Foreskin melanocyte (primary cell): ENCODE measurements at places on chromosomes 2 and 18.

DNA sequence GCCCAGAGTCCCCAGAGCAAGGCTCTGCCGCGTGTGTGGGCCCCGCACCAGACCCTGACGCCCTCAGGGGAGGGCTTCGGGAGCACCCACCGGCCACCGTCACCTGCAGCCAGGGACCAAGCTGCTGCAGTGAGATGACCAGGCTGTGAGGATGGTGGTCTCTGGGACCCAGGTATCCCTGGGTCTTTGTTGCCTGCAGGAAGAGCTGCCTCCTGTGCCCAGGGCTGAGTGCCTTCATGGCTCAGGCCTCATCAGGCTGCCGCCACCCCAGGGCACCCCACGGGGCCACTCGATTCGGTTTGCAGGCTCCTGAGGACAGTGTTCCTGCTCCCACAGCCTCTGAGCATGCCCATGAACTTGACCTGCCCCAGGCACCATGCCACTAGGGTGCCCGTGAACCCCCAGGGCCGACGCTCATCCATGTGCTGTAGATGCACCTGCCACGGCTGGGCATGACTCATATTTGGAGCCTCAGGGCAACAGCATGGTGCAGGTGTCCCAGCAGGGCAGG lies 109.8 kb downstream of the FAM210A start:
- no peak for DNase-seq

GRCh38 chr2:168346725-168347477 lies 99.5 kb upstream of the STK39 start:
- DNase-seq = peak; percentile 47

GRCh38 chr2:624096-624495 lies 53.1 kb downstream of the TMEM18 start:
- DNase-seq = no peak

DNA sequence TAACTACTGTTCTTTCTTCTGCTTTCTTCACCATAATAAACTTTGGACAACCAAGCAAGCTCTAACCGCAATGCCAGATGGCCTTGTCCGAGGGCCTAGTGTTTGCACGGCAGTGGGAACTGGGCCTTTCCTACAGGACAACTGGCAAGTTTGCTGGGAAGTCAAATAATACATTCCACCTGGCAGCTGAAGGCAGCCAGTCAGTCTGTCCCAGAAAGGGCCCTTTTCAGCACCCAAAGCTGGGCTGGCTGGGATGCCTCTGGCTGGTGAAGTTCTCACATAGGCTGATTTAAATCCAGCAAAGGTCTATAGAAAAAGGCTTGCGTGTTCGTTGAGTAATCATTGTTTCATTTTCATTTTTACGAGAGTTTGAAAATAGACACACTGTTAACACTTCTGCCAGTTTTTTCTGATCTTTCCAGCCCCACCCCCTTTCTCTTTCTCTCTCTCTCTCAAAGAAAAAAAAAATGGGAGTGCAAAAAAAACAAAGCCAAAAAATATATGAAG lies 110.0 kb upstream of the EPAS1 start:
- peak; percentile 57 for DNase-seq

DNA sequence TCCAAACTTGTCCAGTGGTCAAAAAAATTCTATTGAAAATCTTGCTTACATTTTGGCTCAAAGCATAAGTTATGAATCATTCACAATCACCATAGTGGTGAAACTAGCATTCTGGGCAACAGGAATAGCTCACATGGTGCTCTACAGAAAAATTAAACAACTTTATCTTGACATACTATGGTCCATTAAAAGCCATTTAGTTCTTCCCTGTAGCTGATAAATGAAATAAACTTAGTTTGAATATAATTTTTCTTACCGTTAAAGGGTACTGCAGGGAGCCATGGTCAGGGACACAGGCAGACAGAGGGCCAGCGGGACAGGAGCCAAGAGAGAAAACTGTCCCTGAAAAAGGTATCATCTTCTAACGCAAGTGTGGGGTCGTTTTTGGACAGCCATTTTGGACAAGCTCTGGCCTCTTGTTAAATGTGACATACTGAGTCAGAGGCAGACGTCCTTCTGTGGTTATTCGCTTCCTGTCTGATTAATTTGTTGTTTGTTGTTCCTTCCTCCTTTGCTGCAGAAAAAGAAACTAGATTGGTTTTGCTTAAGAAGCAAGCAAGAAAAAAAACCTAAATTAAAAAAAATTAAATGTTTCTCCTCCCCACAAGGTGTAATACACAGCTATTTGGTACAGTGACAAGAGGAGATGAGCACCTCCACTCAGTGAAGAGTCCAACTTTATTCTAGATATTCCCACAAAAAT lies at the start of gene WIPF1:
Gene WIPF1, minus strand, starts transcription at position 460 of the 703 bp plus-strand sequence. CDS start 12,231 bp downstream, outside the sequence.
- peak; percentile 75 for DNase-seq

GRCh38 chr18:13429016-13429415 lies 210.5 kb downstream of the LDLRAD4 start:
- DNase-seq = no peak

DNA sequence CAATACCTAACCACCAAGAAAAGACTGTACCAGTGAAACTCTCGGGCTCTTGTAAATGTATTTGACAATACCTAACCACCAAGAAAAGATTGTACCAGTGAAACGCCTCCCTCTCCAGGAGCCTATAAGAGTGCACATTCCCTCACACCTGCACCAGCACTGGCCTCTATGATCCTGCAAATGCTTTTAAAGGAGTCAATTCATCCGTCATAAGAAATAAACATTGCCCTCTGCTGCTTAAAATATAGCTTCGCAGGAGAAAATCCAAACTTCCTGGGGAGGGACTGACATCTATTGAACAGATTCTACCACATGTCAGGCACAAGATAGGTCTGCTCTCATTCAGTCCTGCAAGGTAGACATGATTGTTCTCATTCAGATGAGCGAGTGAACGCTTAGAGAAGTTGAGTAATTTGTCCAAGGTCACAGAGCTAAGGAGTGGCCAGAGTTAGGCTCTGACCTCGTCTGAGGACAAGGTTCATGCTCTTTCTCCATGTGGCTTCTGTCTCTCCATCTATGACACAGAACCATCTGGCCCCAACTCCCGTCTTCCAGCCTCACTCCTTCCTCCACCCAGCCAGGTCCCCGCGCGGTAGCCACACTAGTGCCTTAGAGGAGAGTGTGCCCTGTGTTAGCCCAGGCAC lies 38.7 kb downstream of the MCFD2 start:
- DNase-seq = peak; percentile 45

DNA sequence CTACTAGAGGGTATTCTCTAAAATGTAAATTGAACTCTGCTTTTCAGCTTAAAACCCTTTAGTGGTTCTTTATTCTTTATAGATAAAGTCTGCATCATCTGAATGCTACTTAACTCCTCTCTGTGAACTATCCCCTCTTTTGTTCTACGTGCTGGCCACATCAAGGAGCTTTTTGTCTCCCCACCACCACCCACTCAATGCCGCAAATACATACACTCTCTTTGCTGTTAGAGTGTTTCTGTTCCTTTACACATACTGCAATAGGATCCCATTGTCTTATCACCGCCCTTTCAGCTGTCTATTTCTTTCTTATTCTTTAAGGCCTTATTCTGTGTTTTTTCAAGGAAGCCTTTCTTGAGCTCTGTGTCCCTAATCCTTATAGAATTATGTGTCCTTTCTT lies 83.3 kb downstream of the EML4 start:
- DNase-seq = peak; percentile 81

- no peak for DNase-seq
Observed at GRCh38 chr2:127080226-127080937, 26.6 kb downstream of the BIN1 start.

DNA sequence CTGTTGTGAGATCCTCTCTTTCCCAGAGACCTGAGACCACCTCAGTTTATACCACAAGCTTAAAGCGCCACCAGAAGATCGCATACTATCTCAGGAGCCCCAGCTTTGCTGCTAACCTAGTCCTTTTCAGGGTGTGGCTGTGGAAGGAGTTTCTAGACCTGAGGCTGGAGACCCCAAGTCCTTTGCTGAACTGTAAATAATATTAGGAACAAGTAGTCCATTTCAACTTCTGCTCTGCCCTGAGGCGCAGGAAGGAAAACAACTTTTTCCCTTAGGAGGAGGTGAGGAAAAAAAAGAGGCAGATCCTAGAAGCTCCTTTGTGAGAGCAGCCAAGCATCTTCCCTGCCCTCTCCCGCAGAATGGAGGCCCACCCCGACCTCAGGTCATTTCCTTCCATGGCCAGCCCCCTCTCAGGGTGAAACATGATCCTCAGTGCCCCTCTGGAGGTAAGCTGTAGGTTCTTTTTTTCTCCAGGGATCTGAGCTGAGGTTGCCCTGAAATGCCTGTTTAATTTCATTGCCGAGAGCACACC lies 122.8 kb upstream of the LGALSL start:
- DNase-seq = no peak

GRCh38 chr2:65049010-65049639 lies 7.1 kb upstream of the CEP68 start:
- no peak for DNase-seq

- DNase-seq = no peak
Observed at GRCh38 chr18:23135550-23136325, 453 bp downstream of the CABLES1 start.

DNA sequence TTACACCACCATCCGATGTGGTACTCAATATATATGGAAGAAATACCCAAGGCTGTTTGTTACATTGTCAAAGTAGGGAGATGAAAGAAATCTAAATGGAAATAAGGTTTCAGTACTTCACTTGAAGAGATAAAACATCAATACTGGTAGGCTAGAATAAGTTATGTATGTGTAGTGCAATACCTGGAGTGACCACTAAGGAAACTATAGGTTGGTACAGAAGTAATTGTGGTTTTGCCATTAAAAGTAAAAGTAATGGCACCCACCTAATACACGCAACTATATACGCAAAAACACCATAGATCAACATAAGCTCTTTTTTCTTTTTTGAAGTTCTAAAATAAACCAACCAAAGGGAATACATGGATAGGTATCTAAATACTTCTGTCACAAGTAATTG lies 143.2 kb upstream of the KYNU start:
- no peak for DNase-seq

- DNase-seq = no peak
Observed at GRCh38 chr2:123179526-123179925, 845.6 kb upstream of the CNTNAP5 start.

DNA sequence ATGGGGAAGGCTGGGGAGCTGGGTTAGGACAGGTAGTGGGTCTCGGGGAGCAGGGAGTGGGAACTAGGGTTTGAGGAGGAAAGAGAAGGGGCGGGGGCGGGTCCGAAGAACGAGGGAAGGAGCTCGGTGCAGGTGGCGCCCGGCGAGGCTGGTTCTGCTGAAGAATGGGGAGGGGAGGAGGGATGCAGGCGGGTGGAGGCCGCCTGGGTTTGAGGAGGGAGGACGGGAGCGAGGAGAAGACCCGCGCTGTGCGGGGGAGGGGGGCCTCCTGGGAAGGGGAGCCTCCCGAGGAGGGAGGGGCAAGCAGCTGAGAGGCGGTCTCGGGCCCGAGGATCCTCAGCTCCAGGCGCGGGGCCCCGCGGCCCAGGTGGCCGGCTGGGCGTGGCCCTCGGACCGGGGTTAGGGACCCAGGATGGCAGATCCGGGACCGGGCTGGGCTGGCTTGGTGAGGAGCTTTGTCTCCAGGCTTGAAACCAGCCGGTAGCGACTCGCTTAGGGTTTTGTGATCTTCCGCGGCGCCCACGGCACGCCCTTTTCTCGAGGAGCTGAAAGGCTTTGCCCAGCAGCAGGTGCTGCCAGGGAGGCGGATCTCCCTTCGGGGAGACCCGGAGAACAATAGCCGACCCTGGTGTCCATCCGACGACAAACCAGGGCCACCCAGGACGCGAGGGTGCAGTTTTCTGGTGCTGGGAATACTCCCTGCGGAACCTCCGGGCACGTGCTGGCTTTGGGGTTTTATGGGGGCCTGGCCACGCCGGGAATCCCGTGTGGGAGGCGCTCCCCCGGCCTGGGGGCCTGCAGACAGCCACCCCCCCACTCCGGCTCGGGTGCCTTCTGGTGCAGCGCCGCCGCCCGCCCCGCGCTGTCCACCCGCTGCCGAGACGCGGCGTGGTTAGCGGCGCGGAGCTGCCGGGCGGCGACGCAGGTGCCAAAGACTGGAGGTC lies 1.4 kb downstream of the DPYSL5 start:
- no peak for DNase-seq

DNA sequence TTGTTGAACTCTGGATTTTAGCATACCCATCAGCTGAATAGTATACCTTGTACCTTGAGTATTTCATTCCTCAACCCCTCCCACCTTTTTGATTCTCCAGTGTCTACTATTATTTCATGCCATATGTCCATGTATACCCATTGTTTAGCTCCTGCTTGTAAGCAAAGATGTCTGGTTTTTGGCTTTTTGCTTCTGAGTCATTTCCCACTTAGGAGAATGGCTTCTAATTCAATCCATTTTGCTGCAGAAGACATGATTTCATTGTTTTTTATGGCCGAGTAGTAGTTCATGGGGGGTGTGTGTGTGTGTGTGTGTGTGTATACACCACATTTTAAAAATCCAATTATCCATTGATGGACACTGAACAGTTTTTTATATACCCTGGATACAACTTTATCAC lies 24.3 kb upstream of the MOCOS start:
- DNase-seq = no peak

- no peak for DNase-seq
Observed at GRCh38 chr2:22134421-22134820, 1010.7 kb downstream of the TDRD15 start.

DNA sequence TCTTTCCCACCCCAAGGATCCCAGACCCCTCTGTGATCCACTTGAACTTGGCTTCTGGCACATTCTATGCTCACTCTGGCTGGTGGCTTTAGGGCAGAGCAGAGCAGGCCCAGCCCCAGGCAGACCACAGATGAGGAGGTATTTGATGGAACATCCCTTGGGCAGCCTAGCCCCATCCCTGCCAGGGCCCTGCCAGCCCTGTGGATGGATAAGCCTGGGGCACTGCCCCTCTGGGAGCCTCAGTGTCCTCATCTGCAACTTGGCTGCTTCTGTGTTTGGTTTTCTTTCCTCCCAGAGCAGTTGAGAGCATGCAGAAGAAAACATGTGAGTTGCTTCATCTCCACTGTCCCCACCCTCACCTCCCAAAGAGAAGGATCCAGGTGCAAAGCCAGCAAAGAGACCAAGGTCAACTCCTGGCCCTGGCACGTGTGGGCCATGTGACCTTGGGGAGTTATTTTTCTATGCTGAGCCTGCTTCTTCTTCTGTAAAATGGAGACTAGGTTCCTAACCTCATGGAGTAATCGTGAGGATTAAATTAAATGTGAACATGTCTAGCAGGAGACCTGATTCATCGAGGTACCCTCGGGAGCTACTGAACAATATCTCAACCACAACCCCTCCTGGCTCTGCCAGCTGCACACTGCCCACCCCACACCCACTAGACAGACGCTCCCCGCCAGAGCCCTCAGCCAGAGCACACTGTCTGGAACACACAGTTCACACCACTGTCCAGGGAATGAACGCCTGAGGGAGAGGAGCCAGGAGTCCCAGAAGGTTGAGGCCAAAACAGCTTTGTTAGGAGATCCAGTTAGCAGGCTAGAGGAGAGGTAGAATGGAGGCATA lies 14.6 kb upstream of the TNS1 start:
- DNase-seq = no peak

GRCh38 chr2:169159686-169160085 lies 90.3 kb downstream of the DHRS9 start:
- DNase-seq = no peak
